NCI-H146 (cell line): ENCODE measurements at places on chromosomes 6 and 20.

DNA sequence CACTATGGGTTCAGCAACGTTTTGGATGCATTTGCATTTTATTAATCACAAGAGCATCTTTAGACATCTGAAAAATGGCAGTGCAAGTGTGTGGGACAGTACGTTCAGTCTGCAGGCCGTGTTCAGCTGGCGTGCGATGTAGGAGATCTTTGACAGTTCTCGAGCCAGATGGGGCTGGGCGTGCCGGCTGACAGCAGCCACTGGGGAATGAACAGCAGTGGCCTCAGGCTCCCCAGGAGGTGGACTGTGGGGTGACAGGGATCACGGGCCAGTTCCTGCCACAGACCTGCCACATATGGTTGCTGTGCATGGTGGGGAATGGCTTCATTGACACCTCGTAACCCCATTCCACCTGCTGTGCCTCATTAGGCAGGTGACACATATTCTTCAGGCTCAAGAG is 16.4 kb upstream of the MLN start:
- DNase-seq = no peak

DNA sequence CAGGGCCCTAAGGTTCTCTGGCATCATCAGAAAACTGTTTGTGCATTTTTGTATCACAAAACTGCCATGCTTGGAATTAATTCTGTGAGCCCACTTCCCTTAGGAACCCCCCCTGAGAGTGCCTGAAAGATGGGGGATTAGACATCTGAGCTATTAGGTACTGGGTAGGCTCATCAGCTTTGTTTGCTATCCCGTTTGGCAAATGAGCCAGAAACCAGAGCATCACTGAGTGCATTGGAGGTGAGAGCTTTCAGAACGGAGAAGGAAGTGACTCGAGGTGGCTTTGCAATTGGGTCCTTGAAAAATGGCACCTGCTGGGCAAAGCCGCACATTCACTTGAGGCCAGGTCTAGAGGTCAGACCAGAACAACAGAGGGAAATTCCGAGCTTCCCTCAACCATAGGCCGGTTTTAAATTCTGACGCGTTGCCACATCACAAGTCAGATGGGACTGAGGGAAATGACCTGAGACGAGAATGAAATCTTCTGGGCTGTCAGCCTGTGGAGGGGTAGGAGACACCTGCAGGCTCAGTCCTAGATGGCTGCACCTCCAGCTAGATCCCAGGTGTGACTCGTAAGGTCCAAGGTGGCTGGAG is 8.4 kb upstream of the GLP1R start:
- no peak for DNase-seq

GRCh38 chr6:120584111-120584760 is 750.0 kb downstream of the TBC1D32 start:
- DNase-seq = no peak

DNA sequence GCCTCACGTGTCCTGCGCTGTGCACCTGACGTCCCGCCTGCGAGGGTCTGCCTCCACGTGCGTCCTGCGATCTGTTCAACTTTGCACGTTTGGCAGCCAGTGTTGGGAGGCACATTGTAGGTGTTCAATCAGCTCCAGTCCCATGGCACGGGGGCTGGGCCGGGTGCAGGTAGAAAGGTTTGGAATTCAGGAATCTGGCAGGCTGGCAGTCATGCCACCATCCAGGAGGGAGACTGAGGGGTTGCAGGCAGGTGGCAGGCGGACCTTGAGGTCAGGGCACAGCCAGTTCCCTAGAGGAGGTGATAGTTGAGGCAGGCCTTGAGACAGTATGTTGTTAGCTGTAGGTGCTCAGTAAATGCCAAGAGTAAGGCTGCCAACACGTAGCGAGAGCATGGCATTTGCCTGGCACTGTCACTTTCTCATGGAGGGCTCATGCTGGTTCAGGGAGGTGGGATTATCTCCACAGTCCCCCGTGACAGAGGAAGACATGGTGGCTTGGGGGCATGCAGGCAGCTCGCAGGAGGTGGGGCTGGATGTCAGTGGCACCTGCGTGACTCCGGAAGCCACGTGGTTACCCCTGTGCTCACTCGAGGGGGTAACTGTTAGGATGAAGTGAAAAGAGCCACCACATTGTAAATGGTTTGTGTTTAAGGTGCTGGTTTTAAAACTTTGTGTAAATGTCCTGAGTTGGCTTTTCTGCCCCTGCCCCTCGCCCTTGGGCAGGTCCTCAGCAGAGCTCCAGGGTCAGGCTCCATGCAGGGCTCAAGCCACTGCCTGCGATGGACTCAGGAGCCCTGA is 111.8 kb upstream of the FRMD1 start:
- no peak for DNase-seq

DNA sequence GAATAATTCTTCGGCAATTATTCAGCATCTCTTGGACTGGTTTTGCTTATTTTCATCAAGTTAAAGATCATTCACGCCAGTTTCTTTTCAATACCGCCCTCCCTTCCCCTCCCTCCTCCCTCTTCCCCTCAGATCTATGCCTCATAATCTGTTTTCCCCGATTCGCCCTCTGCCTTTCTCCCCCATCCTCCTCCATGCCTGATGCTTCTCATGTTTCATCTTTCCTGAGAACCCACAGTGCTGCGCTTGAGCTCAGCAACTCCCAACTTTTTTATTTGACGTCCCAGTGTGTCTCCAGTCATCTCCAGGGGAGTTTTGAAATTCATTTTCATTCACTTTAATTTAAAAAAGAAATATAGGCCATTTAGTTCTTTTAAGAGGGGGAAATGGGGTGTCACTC is 142.7 kb downstream of the PTPRT start:
- no peak for DNase-seq

GRCh38 chr20:23142162-23143050 is 56.3 kb upstream of the CD93 start:
- no peak for DNase-seq

DNA sequence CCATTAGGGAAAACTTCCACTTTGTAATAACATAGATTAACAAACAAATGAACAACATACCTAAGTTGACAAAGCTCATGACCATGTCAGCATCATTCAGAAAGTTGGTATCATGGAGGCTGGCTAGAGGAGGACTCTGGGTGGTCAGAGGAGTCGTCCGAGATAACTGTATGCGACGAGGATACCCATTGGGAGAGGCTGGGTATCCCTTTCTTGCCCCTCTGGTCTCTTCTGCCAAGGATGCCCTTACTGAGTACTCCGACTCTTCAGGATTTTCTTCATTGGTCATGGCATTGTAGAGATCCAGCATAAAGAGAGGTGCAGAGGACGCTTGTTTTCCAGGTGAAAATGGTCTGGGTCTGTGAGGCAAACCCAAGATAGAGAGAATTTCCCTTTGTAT is 1.1 kb downstream of the BMP5 start:
- DNase-seq = no peak

DNA sequence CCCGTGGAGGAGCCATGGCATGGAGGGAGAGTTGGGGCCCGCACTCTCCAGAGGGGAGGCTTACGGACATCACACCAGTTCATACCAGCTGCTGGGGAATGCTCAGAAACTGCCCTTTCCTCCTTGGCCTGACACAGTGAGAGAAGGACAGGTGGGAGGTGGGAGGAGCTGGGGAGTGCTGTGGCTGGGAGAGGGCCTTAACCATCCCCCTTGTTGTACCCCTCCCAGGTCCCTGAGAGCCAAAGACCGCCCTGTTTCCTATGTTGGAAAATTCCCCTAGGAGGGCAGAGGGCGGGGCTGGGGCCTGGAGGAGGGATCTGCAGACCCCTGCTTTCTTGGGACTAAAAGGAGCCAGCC is 24.1 kb downstream of the FOXP4 start:
- no peak for DNase-seq

- no peak for DNase-seq
These were observed 297.5 kb downstream of the ADGB start for GRCh38 chr6:146896062-146896813.

GRCh38 chr6:16511040-16511660 is 250.1 kb downstream of the ATXN1 start:
- DNase-seq = peak; percentile 36

GRCh38 chr20:45950330-45950646 is 15.8 kb downstream of the PCIF1 start:
- DNase-seq = no peak

DNA sequence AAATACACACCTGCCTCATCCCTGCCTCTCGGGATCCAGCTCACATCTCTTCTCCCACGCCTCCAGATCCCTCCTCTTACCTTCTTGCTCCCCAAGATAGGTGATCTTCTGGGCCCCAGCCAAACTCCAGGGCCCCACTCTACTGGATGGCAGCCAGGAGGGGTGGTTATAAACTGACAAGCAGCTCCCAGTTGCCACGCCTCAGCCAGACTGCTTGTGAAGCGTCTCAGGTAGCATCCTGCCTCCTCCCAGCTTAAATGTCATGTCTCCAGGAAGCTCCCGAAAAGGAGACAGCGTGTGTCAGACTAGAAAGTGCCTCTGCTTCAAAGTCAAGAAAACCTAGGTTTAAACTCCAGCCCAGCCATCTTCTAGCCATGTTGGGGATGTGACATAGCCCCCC is 114.1 kb downstream of the LRFN2 start:
- no peak for DNase-seq

- DNase-seq = peak; percentile 23
These were observed 101.7 kb upstream of the BMP2 start for GRCh38 chr20:6665621-6666355.

DNA sequence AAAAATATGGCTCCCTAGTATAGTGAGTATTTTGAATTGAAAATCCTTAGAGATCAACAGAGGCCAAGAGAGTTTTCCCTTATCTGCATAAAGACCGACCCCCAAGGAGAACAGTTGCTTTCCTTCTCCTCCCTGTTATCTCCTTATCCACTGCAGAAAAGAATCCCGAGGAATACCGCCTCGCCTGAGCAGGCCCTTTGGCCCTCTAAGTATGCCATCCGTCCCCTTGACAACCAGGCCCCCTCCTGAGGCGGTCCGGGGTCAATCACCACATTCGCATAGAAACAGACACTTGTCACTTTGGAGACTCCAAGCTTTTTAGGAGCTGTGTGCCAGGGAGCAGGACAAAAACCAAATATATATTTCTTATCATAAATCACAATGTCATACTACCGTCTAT is 15.9 kb upstream of the GGTLC1 start:
- DNase-seq = no peak

- DNase-seq = no peak
These were observed 110.5 kb upstream of the CDYL start for GRCh38 chr6:4665489-4666417.

GRCh38 chr6:47603995-47604394 is 94.4 kb upstream of the ADGRF4 start:
- no peak for DNase-seq

- no peak for DNase-seq
These were observed 12.9 kb downstream of the MAPK13 start for GRCh38 chr6:36142971-36143838.

- DNase-seq = no peak
These were observed 246.2 kb downstream of the FOXC1 start for GRCh38 chr6:1855890-1856289.

DNA sequence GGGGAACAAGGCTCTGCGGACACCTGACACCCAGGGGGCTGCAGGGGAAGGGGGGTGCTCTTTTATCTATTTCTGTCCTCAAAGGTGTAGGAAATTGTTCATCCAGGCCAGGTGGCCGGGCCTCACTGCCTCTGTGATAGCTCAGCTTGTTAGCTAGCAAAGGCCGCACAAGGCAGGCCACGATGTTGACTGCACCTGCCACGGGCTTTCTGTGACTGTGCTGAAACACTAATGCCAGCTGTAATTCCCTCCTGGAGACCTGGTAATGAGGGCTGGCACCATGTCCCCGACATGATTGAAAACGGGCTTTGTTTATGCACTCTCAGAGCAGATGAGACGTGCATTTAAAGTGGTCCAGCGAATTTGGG is 61.4 kb upstream of the APCDD1L start:
- DNase-seq = no peak

DNA sequence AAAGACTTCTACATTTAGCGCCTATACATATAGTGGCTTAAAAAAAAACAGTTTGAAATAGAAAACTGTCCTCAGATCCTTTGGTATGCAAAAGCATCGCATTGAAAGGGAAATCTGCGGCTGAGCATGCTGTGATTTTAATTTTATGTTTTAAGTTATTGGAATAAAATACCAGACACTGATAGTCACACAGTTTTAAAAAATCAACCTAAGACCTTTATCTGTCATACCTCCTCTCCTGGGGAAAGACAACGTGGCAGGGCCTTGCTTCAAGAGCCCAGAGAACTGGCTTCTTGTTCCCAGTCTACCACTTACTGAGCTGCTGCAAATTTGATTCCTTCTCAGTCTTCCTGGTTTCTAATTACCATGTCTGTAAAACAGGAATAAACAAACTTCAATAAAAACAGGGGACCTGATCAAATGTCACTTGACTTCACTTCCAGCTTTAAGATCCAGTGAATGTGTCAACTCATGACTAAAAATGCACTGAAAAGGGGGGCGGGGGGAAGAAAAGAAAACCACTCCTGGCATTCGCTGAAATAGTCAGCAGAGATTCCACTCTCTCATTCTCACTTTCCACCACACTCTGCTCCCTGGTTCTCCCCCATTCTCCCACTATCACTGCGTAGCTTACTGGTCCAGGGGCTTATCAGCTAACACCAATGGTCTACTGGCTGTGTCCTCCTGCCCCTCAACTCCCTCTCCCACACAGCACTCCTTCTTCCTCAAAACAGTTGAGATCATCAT is 494.7 kb upstream of the MARCKS start:
- DNase-seq = no peak

GRCh38 chr6:142387997-142388815 is 86.4 kb downstream of the ADGRG6 start:
- DNase-seq = peak; percentile 21

- peak; percentile 39 for DNase-seq
These were observed 1.4 kb downstream of the BTN1A1 start for GRCh38 chr6:26501482-26501986.

- no peak for DNase-seq
These were observed 23.0 kb upstream of the NAA20 start for GRCh38 chr20:19993958-19994669.

DNA sequence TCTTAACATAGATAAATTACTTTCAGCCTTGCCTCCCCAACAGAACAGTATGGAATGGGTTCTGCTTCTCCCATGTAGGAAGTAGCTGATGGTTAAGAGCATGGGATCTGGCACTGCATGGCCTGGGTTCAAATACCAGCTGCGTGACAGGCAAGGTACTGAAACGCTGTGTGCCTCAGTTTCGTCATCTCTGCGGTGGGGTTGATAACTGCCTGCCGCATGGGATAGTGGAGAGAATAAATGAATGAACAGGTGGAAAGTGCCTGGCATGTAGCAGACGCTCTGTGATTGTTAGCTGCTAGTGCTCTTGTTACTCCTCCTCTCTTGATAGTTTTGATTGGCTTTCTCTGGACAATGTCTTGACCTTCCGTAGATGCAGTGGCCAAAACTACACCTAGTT is 213.3 kb downstream of the ZDHHC14 start:
- DNase-seq = no peak

GRCh38 chr6:42185597-42185996 is 9.2 kb downstream of the GUCA1B start:
- no peak for DNase-seq

- no peak for DNase-seq
These were observed 66.7 kb upstream of the FYN start for GRCh38 chr6:111939902-111940301.

DNA sequence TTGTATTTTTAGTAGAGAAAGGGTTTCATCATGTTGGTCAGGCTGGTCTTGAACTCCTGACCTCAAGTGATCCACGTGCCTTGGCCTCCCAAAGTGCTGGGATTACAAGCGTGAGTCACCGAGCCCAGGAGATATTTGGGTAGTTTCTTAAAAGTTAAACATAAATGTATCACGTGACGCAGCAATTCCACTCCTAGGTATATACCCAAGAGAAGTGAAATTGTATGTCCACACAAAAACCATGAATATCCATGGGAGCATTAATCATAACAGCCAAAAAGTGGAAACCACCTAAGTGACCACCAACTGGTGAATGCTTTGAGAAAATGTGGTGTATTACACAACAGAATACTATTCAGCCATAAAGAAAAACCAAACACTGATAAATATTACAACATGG is 164.8 kb downstream of the MRPL14 start:
- no peak for DNase-seq

- no peak for DNase-seq
These were observed 64.9 kb downstream of the TNFAIP3 start for GRCh38 chr6:137931849-137932465.
